Epithelial cell of proximal tubule (primary cell): ENCODE measurements at places on chromosomes 13 and 19. TPM values are rescaled to one million over a fixed set of nuclear protein-coding genes. Genes with fewer than 3 reads are reported as not detected.

DNA sequence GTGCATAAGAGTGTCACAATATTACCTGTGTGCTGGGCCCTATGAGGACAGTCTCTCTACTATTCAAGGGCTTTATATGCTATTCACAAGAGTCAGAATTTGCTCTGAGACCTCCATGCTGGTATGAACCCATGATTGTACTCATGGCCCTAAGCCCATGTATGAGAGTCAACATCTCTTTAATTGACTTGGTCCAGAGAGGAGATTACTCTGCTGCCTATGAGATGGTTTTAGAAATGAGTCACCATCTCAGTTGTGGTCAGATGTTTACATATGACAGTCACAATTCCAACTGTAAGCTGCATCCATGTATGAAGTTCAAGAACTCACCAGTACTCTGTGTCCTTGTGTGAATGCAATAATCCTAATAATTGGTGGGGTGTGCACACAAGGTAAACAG lies 19.9 kb upstream of the ZNF208 start:
- DNase-seq = no peak

- no peak for DNase-seq
Measured at GRCh38 chr19:8475005-8475404, 27.4 kb downstream of the PRAM1 start.

GRCh38 chr13:51781246-51782022 lies 22.5 kb downstream of the DHRS12 start:
- no peak for DNase-seq

- DNase-seq = peak; percentile 86
Measured at GRCh38 chr13:50375792-50376191, 360.5 kb downstream of the KCNRG start.

MVB12A gene
- total RNA-seq = 78.6 and 91.6 TPM in 2 replicates

RFPL4A gene
- total RNA-seq = not detected in 2 replicates

ZNF729 gene
- total RNA-seq = 0.14 TPM in 1 of 2 replicates, not detected in the other

CGB5 gene
- total RNA-seq = not detected in 2 replicates

PCDH20 gene
- total RNA-seq = 1.4 and 1.5 TPM in 2 replicates
